Nephron progenitor cell (in vitro differentiated cells): ENCODE measurements at places on chromosomes 4 and X.

- peak; percentile 86 for DNase-seq
Observed at GRCh38 chr4:38663090-38663800, 754 bp upstream of the KLF3 start.

DNA sequence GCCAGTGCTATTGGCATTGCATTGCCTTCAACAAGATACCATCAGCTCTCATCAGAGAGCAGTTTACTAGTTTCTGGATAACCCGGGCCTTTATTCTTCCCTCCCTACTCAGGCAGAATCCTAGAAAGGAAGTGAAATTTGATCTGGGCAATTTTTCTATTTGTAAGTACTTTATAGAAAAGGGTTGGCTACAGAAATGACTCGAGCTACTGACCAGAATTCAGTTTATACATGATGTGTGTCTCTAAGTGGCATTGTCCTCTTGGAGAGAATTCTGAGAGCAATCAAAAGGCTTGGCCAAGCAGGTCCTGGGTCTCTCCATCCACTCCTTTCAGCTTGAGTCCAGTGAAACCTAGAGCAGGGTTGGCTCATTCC, 192.7 kb upstream of the LEF1 start:
- DNase-seq, result no peak

DNA sequence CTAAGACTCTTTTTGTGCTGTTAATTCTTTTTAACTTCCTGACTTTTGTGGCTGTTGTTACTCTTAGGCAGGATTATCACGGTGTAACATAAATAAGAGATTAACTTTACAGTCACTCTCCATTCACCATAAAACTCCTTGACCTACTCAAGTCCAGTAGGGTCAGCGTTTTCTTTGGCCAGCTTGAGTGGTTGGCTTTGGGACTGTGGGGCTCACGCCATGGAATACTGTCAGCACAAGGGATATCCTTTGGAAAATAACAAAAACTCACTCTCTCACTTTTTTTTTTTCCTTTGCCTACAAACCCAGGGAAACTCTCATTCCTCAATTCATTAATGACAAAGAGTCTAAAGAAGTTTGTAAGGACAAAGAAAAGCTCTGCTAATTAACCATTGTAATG, 89.4 kb upstream of the TLL1 start:
- no peak for DNase-seq

GRCh38 chr4:87353592-87353991, 30.9 kb upstream of the HSD17B13 start:
- peak; percentile 30 for DNase-seq

DNA sequence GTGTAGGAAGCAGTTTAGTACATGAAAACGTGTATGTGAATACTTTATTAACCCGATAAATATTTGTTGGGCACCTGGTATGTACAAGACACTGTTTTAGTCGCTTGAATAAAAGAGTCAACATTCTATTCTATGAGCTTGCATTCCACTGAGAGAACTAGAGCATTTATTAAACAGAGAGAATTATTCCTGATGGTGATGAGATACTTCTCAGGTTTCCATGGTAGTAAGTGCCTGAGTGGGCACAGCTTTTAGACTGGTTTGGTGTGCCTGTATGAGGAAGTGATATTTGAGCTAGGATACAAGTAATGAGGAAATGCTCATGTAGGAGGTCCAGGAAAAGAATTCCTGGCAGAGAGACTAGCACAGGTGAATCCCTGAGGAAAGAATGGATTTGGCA, 94.2 kb downstream of the ATP10D start:
- DNase-seq, result no peak
